Right ventricle myocardium inferior (tissue), 1 donor: ENCODE measurements at places on chromosomes 13 and 19. TPM values are rescaled to one million over a fixed set of nuclear protein-coding genes. Genes with fewer than 3 reads are reported as not detected.
A peak's percentile ranks its signal among the peaks of the same experiment; 100 is the strongest.

The ZNF83 gene
- total RNA-seq: 13.0 TPM

DNA sequence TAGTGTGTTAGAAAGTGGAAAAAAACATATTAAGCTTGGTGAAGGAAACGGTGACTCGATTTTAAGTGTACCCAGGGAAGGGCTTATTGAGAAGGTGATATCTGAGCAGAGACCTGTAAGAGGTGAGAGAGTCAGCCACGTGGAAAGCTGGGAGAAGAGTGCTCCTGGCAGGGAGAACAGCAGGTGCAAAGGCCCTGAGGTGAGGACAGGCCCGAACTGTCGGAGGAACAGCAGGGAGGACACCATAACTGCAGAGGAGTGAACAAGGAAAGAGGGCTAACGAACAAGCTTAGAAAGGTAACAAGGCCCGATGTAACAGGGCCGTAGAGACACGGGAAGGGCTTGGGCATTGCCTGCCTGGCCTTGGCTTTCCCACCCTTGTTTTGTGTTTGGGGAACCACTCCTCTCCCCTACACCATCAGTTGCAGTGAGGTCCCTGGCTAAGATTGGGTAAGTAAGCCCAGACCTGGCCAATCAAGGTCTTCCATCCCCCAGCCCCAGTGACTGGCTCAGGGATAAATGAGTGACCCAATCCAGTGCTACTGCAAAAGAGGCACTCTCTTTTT lies 7.3 kb downstream of the ATP4A start:
- DNase-seq: no peak

The CADM4 gene
- 9.7 TPM for total RNA-seq

The GJB2 gene
- total RNA-seq: 0.46 TPM

The SHISA7 gene
- total RNA-seq: not detected

DNA sequence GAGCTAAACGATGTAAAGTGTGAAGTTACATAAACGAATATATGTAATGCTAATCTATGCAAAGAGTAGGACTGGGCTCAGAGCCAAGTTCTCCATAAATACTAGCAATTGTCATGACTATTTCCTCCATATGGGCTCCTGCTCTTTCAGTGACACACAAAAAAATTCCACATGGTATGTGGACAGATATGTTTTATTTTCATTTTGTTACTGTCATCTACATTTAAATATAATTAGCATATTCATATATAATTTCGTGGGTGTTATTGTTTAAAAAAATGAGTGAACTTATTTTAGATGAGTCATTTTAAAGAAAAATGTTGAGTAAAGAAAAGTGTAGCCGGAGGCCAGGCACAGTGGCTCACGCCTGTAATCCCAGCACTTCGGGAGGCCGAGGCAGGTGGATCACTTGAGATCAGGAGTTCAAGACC lies 5.0 kb upstream of the IGSF23 start:
- DNase-seq: no peak

GRCh38 chr13:99484473-99484872 lies 16.8 kb upstream of the TM9SF2 start:
- no peak for DNase-seq

DNA sequence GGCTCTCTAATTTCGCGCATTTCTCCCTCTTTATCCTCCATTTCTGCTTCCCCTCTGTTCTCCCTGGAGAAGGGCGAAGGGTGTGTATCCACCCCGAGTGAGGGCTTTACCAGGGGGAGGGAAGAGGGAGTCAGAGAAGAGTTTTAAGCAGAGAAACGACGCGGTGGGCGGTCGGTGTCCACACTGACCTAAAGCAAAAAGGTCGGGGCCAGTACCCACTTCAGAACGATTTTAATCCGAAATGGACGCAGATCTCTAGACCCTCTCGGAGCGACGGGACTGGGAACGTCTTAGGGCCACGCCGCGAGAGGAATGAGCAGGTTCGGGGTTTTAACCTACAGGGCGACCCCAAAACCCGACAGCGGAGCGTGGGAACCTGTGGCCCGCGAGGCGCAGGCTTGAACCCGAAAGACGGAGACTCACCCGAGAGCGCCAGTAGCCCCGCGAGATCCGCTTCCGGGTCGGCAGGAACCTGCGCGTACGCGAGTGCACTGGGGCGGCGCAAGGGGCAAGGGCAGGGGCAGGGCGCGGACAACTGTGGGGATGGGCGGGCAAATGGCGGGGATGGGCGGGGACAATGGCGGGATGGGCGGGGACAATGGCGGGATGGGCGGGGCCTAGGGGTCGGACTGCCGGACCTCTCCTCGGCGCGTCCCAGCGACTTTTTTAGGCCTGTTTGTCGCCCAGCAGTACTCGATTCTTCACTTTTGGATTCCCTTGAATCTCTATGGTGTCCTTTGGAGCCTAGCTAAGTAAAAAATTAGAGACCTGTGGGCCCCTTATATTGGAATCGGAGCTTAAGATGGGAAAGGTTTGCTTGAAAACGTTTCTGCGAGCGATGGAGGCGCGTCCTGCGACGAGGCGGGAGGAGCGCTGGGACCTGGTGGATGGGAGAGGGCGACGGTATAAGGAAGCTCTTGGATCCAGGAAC lies at the start of gene ZNF677:
Gene ZNF677, minus strand, starts transcription at position 463 of the 931 bp plus-strand sequence. CDS start 3,323 bp downstream, outside the sequence.
- peak; percentile 95 for DNase-seq

DNA sequence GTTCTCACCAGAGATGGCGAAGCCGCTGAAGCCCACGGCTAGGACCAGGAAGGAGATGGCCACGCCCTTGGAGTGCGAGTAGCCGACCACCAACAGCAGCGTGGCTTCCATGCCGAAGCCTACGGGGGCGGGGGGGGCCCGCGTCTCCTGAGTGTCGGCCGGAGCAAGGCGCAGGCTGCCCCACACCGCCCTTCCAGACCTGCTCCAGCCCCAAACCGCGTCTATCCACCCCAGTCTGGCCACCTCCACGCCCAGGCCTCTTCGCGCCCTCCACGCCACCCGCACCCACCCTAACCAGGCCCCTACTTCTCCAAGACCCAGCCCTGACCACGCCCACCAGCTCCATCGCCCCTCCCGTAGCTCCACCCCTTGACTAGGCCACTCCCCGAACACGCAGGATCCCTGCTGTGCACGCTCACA lies 6.2 kb downstream of the GFY start:
- DNase-seq: no peak

GRCh38 chr19:40398417-40399131 lies 8.6 kb upstream of the HIPK4 start:
- no peak for DNase-seq

The CYP4F11 gene
- 0.30 TPM for total RNA-seq

DNA sequence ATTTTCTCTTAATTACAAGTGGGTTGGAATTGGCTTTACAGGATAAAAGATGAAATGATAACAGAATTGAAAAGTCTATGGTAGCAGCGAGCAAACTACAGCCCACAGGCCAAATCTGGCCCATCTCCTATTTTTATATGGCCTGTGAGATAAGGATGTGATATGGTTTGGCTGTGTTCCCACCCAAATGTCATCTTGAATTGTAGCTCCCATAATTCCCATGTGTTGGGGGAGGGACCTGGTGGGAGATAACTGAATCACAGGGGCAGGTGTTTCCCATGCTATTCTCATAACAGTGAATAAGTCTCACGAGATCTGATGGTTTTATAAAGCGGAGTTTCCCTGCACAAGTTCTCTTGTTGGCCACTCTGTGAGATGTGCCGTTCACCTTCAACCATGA lies 19.0 kb downstream of the CRYL1 start:
- DNase-seq: no peak

DNA sequence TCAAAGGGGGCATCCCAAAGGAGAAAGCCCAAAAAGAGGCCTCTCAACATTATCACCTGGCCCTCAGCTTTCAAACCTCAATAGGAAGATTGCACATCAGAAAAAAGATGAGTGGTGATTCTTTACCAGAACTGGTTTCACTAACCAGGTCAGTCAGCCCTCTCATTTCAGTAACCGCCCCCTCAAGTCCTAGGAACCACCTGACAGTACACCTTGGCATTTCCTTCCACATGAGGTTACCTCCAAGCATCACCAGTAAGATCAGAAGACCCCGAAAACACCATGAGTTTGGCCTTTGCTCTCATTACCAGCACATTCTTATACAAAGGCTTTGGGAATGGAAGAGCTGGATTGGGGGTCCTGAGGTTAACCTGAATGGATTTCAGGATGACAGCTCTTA lies 200.5 kb downstream of the SUCLA2 start:
- DNase-seq: no peak
